ENCODE measurements at places on chromosomes 4 and X.

DNA sequence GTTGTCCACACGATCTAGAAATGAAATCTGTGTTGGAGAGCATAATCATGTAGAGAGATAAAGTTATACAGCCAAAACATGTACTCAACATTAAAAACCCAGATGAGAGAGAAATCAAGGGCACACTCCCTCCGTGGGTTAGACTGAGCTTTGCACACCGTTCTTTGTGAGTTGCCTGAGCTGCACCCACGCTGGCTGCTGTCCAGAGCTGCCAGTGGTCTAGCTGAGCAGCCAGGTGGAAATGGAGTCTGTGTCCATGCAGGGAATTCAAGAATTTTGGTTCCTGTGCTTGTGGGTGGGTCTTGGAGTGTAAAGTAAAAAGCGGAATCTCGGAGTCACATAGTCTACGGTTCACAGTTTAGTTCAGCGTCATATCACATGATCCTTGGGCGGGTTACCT, 84.6 kb downstream of the GPR143 start:
- DNase-seq = no peak

DNA sequence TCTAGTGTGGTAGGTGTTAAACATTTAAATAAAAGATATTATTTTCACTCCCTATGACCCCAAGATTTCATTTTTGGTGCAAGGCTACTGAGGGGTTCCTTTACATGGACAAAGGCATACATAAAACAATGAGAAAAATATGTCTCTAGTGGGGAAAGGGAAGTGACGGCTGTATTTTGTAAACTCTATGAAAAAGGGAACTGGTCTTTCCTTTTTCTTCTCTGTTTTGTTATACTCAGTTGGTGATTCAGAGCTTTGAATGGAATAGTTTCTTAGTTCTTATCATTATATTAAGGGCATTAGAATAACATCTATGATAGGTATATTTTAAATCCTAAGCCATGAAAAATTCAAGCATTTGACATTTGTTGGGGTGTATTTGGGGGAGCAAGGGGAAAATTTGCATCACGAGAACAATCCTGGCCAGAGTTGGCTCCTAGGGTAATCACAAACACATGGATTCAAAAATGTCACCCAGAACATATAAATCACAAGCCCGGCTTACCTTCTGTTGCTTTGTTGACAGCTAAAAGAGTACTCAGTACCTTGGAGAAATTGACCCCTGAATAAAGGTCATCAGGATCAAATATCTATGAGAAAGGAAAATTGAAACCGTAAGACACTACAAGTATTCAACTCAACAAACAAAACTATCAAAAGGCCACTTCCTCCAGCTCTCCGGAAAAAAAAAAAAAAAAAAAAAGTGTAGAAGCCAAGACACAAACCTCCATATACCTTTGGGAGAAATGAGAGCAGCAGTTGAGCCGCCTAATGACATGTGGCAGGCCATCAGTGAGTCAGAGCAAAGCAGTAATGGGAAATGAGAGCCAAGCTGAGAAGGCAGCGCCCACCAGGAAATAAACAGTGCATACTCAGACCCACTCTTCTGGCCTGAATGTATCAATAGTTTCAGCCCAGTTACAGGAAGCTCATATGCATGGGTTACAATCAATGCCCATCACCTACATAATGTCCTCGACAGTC, 33.4 kb downstream of the ARHGEF6 start:
- DNase-seq = peak; percentile 55

- no peak for DNase-seq
These were observed 131.2 kb upstream of the GPC4 start for GRCh38 chrX:133546441-133546840.

DNA sequence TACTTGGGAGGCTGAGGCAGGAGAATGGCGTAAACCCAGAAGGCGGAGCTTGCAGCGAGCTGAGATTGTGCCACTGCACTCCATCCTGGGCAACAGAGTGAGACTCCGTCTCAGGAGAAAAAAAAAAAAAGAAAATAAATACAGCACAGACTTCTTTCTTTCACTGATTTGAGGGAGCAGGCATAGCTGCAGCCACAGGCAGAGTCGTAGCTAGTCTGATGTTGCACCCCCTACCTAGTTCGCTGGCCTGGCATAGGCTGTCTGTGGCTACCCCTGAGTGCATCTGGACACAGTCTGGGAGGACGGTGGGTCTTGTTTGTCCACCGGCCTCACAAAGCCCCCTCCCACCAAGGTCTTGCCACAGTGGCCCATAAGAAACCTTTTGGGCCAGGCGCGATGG, 21.4 kb downstream of the IL3RA start:
- no peak for DNase-seq

DNA sequence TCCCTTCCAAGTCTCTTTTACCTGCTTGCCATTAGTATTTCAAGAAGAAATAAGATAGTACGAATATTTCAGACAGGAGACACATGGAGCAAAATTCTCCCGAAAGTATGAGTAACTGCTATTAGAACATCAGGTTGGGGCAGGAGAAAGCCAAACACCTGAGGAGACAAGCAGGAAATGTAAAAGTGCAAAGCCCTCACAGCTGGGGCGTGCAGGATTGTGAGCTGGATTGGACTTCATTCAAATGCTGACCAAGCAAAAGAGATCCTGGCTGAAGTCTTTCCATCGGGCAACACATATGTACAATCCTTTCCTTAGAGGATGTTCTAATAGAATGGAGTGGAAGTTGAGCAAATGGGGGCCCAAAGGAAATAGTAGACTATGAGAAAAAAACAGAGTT, 76.8 kb downstream of the DTHD1 start:
- no peak for DNase-seq

DNA sequence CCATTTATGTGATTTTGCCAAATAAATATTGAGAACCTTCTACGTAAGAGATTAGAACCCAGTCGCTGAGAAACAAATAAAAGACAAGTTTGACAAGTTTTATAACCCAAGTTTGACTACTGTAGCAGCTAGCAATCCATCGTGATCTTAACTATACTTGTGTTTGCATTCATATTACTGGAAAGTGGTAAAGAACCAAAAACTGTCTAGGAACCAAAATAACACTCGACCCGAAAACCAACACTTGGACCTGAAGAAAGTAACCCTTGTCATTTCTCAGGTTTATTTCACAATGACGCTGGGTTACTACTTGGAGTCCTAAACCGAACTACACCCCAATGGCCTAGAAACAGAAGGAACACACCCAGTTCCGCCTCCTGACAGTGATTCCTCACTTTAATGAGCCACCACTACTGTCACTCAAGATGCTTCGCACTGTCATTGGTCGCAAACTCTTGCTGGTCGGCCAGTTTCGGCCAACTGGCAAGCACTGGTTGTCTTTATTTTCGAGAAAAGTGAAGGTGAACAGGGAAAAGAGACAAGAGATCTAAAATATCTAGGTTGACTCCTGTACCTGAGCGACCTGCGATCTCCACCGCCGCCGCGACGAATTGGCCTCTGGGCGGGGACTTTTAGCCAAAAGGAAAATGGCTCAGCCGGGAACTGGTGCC, 496 bp downstream of the FBXO8 start:
- DNase-seq = peak; percentile 92

- DNase-seq = no peak
These were observed 116.9 kb upstream of the GABRA2 start for GRCh38 chr4:46506876-46507275.

GRCh38 chr4:36244257-36245082, at the start of gene ARAP2:
Gene ARAP2, minus strand, starts transcription at chr4:36244514. Its CDS starts 15,028 bp downstream, at chr4:36229486.
- peak; percentile 92 for DNase-seq

DNA sequence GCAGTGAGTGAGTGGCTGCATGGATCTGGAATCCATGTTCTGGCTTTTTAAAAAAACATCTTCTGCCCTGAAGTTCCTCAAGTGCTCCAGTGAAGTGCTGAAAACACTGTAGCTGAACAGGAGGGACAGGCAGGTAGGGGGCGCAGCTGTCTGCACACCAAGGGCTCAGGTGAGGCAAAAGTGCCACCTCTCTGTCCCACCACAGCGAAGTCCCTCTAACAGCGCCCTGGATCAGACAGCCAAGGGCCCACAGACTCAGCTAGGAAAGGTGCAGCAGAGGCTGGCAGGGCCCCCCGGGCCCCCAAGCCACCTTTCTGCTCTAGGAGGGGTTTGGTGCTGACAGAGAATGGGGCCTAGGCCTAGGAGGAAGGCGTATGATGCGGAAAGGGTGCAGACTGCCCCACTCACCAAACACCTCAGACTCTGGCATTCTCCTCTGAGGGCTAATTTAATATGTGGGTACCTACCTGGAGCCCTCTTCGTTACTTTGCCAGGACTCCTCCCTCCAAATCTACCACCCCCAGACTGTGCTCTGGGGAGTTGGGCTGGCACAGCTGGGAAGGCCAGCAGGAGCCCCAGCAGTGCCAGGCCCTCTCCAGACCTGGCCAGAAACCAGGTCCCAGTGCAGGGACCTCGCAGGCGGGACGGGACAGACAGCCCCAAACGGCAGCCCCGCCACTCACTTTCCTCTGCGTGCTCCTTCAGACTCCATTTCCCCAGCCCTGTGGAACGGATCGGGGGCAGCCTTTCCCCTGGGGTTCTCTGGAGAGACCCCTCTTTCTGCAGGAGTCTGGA, 73.7 kb downstream of the ENPP6 start:
- DNase-seq = no peak

DNA sequence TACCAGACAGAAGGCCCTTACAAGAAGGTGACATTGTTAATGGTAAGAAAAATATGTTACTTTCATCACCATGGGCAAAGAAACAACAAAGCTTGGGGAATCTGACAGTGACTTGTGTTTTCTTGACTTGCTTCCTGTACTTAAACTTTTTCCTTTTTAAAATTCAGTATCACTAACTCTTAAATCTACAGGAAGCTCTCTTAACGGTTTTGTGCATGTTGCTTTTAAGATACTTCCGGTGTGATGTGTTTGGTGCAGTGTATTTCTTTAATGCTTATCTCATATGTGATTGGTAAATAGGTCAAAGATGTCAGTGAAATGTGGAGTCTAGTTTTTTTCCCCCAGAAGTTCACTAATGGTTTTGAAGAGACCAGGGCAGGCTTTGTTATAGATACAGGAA, 45.2 kb downstream of the ADH5 start:
- DNase-seq = no peak

GRCh38 chr4:154471032-154471431, 20.6 kb downstream of the DCHS2 start:
- no peak for DNase-seq

GRCh38 chr4:28548594-28548993, 1688.0 kb downstream of the STIM2 start:
- no peak for DNase-seq

DNA sequence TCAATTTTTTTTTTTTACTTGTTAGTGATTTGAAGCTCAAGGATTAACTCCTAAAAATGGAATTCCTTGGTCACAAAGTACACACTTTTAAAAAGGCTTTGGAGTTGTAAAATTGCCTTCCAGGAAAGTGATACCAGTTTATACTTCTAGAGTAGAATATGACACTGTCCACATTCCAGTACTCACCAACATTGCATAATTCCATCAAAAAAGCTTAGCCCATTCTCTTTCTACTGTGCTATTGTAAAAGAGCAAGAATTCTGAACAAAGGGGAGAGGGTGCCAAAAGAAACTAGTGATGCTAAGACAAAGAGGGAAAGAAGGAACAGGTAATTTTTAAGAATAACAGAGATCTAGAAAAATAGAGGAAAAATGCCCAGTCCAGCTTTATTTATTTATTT, 10.4 kb upstream of the PHOX2B start:
- DNase-seq = no peak

- peak; percentile 60 for DNase-seq
These were observed 14.5 kb downstream of the LNX1 start for GRCh38 chr4:53576676-53577372.

DNA sequence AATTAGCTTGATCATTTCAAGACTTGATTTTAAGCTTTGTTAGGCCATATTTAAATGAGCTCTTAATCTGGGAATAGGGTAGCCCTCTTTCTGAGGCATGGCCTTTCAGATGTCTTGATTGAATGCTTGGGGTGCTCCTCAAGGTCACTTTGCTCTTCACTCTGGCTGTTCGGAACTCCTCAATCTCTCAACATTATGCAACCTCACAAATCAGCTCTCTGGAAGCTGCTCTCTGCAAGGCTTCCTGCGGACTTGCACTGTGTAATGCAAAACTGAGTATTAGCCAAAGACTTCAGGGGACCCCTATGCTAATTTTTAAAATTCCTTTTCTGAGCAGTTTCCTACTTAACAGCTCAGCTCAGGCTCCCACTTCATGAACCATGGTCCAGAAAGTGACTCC, 398.3 kb downstream of the PRDM5 start:
- no peak for DNase-seq

GRCh38 chr4:186823989-186824388, 100.3 kb upstream of the FAT1 start:
- DNase-seq = no peak
